ENCODE measurements at places on chromosomes 5 and 9.

- ATAC-seq = no peak
Observed at GRCh38 chr5:5588887-5589826, 166.7 kb downstream of the ICE1 start.

DNA sequence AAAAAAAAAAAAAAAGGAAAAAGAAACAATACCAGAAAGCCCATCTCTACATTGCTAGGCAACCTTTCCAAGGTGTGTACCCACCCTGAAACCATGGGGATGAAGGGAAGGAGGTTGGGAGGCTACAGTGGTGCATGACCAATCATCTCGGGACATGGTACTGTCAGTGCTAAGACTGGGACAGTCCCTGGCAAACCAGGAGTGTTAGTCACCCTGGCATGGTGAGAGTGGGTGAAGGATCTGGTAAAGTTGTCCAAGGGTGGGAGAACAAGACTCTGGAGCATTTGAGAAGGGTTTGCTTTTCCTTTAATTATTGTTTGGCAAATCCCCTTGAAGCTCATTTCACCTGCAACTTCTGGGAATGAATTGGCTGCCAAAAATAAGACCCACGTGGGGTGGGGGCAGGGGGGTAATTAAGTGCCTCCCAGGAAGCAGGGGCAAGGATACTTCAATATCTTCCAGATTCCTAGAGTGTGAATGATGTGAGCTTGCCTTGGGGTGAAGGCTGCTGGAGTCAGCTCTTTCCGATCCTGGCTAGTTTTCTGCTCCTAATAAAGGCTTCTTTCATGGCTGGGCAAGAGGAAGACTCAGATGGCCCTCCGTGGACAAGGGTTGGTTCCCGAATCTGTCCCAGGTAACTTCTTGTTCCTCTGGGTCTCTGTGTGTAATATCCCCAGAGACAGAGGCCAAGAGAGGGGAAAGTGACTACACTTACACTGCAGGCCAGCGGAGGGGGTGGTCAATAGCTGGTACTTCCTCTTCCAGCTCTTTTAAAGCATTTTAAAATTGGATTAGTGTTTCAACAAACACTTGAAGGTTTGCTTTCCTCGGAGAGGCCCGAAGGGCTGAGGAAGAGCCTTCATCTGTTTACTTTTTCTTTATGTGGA is 61.6 kb upstream of the SPRY4 start:
- peak; percentile 23 for ATAC-seq

GRCh38 chr9:104177676-104178075 is 83.6 kb downstream of the SMC2 start:
- ATAC-seq = no peak

- no peak for ATAC-seq
Observed at GRCh38 chr5:90843443-90843842, 284.8 kb downstream of the ADGRV1 start.

DNA sequence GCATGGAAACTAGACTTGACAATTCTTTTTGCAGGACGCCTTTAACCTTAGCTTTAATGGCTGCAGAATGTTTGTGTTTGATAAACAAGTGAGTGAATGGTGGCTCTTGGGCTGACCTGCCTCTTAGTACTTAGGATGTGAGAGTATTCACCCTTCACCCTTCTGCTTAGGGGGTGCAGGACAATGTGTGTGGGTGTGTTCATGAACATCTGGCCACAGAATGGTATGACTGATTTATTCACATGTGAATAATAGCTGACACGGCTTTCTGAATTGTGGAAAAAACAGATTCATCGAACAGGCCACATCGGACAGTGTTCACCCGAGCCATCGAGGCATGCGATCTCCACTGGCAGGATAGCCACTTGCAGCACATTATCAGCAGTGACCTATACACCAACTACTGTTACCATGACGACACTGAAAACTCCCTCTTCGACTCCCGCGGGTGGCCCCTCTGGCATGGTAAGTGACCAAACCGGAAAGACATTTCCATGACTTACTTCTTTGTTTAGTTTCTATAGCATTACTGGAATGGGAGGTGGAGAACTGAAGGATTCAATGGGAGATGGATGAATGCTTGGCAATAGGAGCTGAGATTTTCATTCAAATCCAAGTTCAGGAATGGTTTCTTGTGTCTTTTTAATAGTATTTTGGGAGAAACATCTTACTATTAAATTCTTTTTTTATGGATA is 193.6 kb downstream of the ZSWIM6 start:
- ATAC-seq = no peak

- peak; percentile 95 for ATAC-seq
Observed at GRCh38 chr5:143494162-143494561, 90.7 kb upstream of the NR3C1 start.

- ATAC-seq = no peak
Observed at GRCh38 chr9:82673919-82674318, 389.0 kb downstream of the RASEF start.

- ATAC-seq = no peak
Observed at GRCh38 chr5:143251190-143251589, 152.3 kb downstream of the NR3C1 start.

DNA sequence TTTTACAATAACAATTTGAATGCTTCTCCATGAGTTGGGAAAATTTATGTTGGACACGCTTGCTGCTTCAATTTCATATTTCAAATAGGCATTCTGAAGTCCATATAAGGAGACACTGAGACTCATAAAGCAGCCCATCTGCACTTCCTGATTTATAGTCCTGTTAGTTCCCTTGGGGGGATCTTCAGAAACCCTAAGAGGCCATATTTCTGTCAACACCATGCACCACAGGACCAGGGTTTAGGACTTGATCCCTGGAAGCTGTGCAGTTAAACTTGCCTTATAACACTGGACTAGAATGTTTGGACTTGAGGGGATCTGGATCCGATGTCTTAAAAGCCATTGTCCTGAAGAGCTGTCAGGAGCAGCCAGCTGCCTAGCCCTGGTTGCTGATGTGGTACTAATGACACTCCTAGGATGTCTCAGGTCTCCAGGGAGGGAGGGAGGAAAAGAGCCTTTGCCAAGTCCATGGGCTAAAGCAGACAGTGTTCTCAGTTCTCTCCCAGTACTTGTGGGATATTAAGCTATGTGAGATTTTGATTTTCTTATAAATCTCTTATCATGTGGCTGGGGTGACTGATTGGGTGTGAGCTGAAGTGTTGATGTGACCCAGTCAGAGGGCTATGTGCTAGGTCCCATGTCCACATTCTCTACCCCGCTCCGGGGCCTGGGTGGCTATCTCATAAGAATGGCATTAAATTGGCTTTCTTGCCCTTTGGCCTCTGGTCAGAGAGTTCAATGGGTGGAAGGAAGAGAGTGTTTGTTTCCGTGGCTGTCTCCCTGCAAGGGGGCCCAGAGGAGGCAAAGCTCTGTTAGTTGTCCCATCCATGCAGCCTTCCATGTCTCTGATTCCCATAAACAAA is 399.8 kb downstream of the OSTF1 start:
- ATAC-seq = no peak

GRCh38 chr9:25224309-25224708 is 453.9 kb downstream of the TUSC1 start:
- no peak for ATAC-seq

- ATAC-seq = no peak
Observed at GRCh38 chr9:1366276-1366675, 316.1 kb downstream of the DMRT2 start.

GRCh38 chr5:132653716-132654115 is 4.3 kb upstream of the IL13 start:
- no peak for ATAC-seq

- no peak for ATAC-seq
Observed at GRCh38 chr5:4319478-4320128, 724.0 kb downstream of the IRX1 start.

GRCh38 chr5:137264041-137264440 is 235.1 kb downstream of the SPOCK1 start:
- ATAC-seq = no peak

- no peak for ATAC-seq
Observed at GRCh38 chr9:28464481-28465216, 891.4 kb upstream of the C9orf72 start.

DNA sequence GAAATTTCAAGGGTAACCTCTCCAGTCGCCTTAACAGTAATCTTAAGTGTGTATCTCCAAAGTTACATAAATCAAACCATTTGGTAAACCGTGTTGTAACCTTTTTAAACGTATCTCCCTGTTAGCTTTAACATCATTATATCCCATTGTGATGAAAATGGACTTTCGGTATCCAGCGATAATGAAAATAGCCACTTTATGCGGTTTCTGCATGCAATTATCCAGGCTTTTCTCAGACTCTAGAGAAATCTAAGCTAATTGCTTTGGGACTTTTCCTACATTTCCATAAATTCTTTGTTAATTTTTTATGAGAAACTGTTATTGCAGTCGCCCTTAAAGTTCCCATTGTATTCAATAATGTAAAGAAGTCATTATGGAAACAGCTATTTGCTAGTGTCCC is 170.7 kb downstream of the ZNF608 start:
- ATAC-seq = no peak

GRCh38 chr5:38655691-38656090 is 99.2 kb upstream of the LIFR start:
- no peak for ATAC-seq

DNA sequence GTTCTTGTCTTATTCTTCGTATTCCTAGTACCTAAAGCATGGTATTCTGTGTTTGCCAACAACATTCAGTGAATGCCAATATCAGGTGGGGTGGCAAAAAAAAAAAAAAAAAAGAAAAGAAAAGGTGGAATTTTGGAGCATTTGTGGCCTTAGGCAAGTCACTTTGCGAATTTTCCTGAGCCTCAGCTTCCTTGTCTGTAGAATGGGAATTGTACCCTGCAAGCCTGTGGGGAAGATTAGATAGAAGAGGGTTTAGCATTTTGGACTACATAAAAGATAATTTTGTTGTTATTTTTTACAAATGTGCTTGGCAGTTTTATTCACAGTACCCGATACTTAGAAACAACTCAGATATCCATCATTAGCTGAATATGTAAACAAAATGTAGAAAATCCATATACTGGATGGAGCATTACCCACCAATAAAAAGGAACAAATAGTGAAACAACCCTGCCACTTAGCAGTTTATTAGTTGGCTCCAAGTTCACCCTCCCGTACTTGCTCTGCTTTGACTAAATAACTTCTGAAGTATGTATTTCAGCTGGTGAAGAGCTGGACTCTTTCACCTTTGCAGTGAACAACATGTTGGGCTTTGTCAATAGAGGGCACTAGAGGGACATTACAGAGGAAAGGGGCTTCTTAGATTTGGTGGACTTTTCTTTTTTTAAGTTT is 13.6 kb downstream of the UBE2D2 start:
- peak; percentile 87 for ATAC-seq

GRCh38 chr5:115366223-115366622 is 69.8 kb upstream of the CCDC112 start:
- peak; percentile 98 for ATAC-seq

GRCh38 chr5:40681363-40682153 is 1.8 kb downstream of the PTGER4 start:
- ATAC-seq = no peak

- no peak for ATAC-seq
Observed at GRCh38 chr9:99189186-99189585, 32.6 kb downstream of the ALG2 start.

GRCh38 chr9:110255463-110256379 is 586 bp downstream of the TXN start:
- peak; percentile 54 for ATAC-seq

GRCh38 chr5:178394074-178394473 is 161.5 kb upstream of the PHYKPL start:
- no peak for ATAC-seq

- ATAC-seq = no peak
Observed at GRCh38 chr5:156473269-156473908, 146.4 kb downstream of the SGCD start.

DNA sequence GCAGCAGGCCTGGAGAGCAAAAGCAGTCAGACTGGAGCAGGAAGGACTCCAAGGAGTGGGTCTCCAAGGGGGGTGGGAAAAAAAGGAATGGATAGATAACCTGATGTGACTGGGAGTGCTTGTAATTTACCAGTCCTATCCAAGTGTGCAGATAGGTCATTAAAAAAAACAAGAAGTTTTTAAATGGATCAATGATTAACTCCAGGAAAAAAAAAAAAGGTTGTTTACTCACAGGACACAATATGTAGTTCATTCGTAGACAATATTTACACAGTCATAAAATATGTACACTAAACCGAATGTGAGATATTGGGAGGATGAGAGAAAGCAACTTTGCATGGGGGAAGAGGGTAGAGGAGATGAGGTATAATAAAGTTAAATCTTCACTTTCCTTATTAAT is 20.4 kb downstream of the ZBTB5 start:
- no peak for ATAC-seq

- ATAC-seq = peak; percentile 23
Observed at GRCh38 chr9:116647515-116647809, 39.6 kb upstream of the TRIM32 start.

- no peak for ATAC-seq
Observed at GRCh38 chr9:5543875-5544702, 33.8 kb downstream of the PDCD1LG2 start.

- no peak for ATAC-seq
Observed at GRCh38 chr5:176560364-176560763, 11.2 kb downstream of the CDHR2 start.

GRCh38 chr5:68443091-68443490 is 227.5 kb downstream of the PIK3R1 start:
- no peak for ATAC-seq

DNA sequence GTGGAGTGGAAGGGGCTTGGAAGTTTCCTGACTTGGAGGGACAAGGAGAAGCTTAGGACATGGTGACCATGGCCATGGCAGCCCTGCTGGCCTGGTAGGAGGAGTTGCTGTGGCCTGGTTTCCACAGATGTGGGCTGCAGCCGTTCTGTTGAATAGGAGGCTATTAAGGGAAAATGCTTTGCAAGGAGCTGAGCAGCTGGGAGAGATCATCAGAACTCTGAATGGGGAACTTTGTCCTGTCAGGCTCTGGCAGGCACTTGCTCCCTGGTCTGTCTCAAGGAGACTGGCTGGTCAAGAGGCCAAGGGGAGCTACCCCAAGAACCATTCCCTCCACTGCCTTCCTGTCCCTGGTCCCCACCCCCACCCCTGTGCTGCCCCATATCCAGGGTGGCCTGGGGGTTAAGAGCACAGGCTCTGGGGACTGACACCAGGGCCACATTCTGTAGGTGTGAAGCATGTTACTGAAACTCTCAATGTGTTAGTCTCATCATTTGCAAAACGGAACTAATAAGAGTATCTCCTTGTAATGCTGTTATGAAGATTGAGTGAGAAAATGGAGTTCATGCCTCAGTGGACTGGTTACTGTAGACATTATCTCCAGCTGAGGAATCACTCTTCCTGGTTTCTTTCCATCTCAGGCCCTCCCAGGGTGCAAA is 84.0 kb upstream of the ARAP3 start:
- ATAC-seq = no peak

GRCh38 chr5:55902696-55903095 is 51.5 kb downstream of the IL31RA start:
- ATAC-seq = no peak

DNA sequence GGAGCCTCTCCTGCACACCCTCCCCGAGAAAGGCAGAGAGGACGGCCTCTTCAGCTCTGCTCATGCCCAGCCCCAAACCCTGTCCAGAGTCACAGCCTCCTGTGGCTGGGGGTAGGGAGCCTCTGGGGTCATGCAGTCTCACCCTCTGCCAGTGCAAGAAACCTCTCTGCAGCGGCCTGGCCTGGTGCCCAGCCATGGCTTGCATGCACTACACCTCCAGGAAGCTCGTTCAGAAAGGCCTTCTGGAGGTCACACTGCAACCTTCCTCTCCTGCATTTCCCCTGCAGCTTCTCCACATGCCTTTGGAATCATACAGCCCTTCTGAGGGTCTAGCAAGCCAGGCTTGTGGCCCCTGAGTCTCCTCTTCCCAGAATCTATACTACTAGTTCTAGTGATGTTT is 17.9 kb downstream of the CSF1R start:
- ATAC-seq = peak; percentile 42

- ATAC-seq = no peak
Observed at GRCh38 chr9:2299156-2299842, 284.2 kb downstream of the SMARCA2 start.

- ATAC-seq = no peak
Observed at GRCh38 chr9:108618906-108619550, 236.8 kb downstream of the ACTL7B start.

All from SK-N-SH treated with all-trans-retinoic acid at 6 μM for 48 hours (cell line).